Upper lobe of left lung (tissue), 6 donors: ENCODE measurements at places on chromosomes 13 and 19.

DNA sequence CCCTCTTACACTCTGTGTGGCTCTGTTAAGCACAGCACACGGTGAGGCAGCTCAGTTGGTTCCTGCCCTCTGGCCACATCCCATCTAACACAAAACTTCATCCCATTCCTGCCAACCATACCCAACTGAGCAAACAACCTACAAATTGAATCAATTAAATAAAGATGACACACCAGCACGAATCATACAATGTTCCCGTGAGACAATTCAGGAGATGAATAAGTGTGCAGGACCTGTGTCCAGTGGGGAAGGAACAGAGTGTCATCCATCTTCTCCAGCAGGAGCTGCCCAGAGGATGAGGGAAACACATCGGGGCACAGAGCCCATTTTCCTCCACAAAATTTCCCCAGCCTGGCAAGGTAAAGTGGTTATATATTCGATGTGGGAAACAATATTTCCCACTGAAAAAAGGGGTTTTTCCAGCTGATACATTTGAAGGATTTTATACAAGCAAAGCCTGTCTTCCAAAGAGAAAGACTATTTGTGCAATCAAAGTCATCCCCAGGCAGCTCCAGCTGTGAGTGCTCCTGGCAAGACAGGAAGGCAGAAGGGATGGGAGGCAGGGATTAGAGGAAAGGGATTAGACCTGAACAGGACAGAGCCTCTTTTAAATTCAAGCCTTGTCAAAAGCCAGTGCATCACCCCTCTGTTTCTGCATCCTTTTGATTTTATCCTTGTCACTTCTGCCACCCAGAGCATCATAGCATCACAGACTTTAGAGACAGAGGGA is 240.2 kb downstream of the LHFPL6 start:
- no peak for DNase-seq

DNA sequence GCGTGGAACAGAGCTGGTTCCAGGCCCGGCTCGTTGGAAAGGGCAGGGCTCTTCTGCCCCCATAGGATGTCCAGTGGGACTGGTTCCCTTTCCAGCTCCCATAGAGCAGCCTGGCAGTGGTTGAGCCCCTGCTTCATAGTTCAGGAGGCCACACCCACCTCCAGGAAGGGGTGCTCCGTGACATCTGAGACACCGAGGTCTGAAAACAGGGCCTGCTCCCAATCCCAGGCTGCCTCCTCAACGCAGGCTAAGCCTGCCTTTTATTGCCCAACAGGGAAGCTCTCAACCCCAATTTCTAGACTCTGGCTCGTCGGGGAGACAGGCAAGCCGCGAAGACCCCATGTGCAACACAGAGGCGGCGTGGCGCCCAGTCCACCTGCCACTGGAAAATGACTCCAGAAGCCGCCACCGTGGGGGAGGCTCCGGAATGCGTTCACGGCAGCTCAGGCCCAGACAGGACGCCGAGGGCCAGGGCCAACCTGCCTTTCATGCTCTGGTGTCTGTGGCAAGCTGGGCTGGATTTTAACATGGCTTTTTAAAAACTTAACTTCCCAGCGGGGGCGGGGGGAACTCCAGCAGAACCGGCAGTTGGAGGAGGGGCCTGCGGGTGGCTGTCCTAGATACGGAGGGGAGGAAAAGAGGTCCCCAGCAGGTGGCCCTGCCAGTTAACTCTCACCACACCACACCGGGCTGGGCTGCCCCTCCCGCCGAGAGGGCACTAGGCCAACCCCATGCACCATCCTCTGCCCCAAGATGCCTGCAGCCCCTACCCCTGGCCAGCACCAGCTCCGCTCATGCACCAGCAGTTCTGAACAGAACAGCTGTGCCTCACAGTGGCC is 17.9 kb upstream of the TINCR start:
- no peak for DNase-seq

DNA sequence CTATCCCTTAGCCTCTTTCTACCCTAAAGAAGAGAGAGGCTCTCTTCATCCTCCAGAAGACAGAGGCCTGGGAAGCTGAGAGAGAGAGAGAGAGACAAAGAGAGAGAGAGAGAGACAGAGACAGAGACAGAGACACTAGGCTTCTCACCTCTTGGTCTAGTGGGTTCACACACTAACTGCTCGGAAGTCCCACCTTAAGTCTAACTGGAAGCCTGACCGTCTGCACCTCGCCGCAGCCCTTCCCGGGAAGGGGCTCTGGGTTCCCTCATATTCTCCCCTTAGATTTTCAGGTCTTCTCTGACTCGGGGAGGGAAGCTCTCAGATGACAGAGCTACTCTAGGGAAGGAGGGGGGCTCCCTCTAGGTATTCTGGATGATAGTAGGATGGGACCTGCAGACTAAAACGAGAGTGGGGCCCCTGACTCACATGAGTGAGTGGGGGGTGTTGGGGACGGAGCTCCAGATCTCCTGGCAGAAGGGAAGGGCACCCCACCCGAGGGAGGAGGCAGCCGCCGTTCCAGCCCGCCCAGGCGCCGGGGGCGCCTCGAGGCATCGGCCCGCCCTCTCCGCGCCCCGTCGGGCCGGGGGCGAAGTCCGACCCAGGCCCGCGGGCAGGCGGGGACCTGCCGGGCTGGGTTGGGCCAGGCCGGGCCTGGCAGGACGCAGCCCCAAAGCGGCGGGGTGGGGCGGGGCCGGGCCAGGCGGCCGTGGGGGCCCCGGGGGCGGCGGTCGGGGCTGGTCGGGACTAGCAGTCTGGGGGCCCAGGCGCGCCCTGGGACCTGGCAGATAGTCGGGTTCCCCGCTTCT is 2.0 kb upstream of the JUNB start:
- no peak for DNase-seq

GRCh38 chr19:19422156-19422555 is 16.7 kb downstream of the GATAD2A start:
- no peak for DNase-seq

DNA sequence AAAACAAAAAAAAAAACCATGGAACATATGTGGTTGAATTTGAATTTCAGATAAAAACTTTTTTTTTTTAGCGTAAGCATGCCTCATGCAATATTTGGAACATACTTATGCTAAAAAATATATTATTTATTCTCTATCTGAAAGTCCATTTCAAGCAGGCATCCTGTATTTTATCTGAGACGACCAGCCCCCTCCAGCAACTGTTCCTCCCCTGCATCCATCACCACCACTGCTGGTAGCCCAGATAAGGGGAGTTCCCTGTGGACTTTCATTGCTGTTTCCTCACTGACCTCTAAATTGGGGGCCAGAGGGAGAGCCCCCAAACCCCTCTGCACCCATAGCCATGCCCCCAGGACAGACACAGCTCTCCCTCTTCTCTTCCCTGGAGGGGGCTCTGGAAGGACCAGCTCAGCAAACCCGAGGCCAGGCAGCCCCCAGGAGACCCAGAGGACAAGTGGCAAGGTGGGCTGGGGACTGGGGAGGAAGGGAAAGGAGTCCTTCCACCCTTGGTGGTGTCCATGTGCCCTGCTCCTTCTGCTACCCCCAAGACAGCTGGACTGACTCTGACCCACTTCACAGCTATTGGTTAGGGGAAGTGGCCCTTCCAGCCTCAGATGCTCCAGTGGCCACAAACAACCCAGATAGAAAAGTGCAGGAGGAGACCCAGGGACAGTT is 6.6 kb upstream of the SIGLEC12 start:
- DNase-seq, result no peak

DNA sequence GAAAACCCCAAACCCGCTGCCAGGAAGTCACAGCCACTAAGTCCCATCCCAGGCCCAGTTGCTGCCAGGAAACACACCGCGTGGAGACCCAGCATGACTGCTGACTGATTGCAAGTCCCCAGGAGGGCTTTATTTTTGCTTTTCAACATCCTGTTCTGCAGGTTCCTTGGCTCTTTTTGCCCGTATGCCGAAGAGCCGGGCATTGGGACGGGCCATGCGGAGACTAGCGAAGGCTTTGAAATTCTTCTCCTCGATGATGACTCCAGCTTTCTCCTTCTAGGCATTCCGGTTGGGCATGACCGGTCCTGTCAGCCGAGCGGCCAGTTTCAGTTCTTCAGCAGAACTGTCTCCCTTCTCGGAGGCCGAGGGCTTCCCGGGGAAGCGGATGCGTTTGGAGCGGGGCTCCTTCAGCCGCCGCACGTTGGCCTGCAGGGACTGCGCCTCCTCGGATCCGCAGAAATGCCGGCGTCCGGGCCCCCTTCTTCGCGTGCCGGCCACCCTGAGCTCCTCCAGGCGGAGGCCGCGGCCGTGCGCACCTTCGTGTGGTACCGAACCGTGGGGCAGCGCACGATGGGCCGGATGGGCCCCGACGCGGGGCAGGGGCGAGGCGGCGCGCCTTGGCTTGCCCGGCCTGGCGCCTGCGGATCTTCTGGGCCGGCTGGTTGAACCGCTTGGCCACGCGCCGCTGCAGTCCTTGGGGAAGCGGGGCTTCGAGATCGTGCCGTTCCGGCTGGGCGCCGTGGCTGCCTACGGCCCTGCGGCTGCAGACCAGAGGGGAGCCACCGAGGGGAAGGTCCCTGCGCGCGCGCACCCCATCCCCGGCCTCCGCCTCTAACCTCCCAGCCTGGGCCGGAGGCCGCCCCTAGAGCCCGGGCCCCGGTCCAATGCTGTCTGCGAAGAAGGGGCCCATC is 15.2 kb downstream of the ZSCAN5C start:
- DNase-seq, result peak; percentile 84

- no peak for DNase-seq
Observed at GRCh38 chr13:48585456-48585840, 52.6 kb upstream of the RCBTB2 start.

GRCh38 chr19:342801-343421 is 1.7 kb downstream of the MIER2 start:
- DNase-seq, result peak; percentile 75

DNA sequence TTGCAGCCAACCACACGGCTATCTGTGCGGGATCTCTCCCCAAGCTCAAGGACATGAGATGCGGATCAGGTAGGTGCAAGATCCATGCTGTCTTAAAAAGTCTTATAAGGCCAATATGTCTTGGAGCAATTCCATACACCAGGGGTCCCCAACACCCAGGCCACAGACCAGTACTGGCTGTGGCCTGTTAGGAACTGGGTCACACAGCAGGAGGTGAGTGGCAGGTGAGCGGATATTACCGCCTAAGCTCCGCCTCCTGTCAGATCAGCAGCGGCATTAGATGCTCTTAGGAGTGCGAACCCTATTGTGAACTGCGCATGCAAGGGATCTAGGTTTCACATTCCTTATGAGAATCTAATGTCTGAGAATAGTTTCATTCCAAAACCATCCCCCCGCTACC is 68.8 kb upstream of the ZNF599 start:
- no peak for DNase-seq

- DNase-seq, result no peak
Observed at GRCh38 chr13:65336087-65336749, 1893.9 kb downstream of the PCDH9 start.

- DNase-seq, result peak; percentile 94
Observed at GRCh38 chr19:4172861-4173473, 9.4 kb downstream of the SIRT6 start.
